HS-5 (cell line): ENCODE measurements at places on chromosomes 16 and 17.

- no peak for DNase-seq
These were observed 181.6 kb upstream of the ELAC2 start for GRCh38 chr17:13199425-13199824.

DNA sequence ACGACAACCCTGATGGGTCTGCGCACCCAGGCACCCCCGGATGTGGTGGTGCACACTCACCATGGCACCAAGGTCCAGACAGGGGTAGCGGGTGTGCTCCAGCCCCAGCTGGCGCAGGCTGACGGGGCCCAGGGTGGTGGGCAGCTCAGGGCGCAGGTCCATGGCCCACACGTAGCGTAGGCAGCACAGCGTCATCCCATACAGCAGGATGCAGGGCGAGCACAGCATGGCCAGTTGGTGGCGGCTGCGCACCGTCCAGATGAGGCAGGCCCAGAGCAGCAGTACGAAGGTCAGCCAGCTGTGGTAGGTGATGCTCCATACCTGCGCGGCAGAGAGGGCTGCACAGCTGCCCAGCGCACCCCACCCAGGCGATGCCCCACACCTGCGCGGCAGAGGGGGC lies 29.8 kb downstream of the CTU2 start:
- no peak for DNase-seq

DNA sequence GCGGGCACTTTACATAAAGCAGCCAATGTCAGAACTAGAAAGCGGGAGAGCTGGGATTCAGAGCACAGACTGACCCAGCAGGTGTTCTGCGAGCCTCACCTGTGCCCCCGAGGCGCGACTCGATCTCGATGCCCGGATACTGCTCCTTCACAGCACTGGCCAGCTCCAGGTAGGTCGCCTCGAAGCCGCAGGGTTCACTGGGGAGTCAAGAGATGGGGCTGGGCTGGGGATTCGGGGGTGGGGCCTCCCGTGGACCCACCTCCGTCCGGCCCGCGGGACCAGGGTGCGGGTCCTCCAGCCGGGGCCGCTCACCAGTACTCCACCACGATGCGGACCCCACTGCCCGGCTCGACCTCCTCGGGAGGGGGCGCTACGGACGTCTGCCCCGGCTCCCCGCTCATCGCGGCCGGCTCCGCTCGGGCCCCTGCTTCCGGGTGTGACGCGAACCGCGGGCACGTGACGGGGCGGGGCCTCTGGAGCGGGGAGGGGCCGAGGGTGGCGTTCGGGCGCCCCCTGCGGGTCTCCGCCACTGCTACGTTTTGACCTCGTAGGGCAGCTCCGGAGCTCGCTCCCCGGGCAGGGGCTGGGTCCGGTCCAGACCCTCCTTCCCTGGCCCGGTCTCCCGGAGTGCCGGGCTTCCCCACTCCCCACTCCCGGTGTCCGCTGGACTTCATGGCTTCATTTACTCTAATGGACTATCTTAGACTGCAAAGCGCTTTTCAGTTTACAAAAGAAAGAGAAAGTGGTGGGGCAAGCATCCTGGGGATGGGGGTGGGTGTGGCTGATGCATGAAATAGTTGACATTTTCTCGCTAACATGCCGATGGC lies at the start of gene MIEN1:
Gene MIEN1, minus strand, starts transcription at position 438 of the 827 bp plus-strand sequence. Its CDS starts 37 bp downstream, at position 401.
- peak; percentile 35 for DNase-seq

GRCh38 chr16:96935-97381 lies 18.9 kb downstream of the MPG start:
- DNase-seq = no peak

DNA sequence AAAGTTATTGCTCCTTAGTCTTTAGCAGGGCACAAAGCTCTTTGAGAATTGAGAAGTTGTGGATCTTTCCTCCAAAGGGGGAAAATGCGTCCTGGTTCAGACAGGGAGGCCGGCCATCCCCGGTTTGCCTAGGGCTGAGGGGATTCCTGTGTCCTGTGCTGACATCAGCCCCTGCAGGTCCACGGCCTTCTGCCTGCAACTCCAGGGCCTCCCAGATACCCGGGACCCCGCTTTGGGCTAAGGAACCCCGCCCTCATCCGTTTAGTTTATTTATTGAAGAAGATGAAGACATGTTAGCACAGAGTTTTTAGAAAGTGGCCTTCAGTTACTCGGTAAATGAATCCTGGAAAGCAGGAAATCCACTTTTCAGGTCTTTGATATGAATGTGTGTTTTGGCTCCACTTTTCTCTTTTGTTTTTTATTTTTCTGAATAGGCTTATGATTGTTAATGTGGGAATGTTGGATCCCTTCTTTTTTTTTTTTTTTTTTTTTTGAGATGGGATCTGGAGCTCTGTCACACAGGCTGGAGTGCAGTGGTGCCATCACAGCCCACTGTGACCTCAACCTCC lies 65.6 kb downstream of the CRISPLD2 start:
- no peak for DNase-seq

DNA sequence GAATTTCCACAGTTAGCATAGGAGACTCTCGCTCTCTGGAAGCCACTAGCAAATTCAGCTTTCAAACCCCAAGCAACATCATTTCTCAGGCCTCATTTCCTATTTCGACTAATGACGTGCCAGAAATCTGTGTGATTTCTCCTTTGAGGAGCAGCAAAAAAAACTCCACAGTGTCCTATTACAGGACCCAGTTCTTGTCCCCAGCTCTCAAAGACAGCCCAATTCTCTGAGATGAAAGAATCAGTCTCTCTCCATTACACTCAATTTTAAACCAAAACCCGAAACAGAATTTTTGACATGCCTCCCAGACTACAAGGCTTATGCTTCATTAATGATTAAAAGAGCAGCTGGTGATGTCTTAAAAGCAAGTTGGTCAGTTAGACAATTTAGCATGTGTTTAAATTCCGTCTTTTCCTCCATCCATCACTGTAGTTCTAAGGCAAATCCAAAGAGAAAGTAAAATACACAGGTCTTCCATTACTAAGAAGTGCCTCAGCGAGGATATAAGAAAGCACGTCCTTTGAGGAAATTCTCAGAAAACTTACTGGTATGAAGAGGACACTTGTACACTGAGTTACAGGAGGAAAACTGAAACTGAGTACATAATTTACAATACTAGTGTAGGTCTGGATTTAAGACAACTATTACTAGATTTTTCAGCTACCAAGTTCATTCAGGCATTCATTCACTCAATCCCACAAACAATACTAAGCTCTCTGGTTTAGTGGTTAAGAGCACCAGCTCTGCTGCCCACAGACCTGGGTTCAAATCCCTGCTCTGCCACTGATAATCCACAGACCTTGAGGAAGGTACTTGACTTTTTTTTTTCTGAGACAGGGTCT lies 12.5 kb downstream of the TOM1L2 start:
- no peak for DNase-seq

GRCh38 chr16:62256406-62256805 lies 220.2 kb upstream of the CDH8 start:
- DNase-seq = no peak

- DNase-seq = no peak
These were observed 1334.8 kb downstream of the CDH11 start for GRCh38 chr16:63787014-63787413.

GRCh38 chr17:80783971-80784370 lies 207.7 kb upstream of the CHMP6 start:
- DNase-seq = no peak

- DNase-seq = no peak
These were observed 44.6 kb downstream of the SOX8 start for GRCh38 chr16:1026057-1026783.

GRCh38 chr16:2858245-2859025 lies 465 bp upstream of the PRSS22 start:
- DNase-seq = no peak

DNA sequence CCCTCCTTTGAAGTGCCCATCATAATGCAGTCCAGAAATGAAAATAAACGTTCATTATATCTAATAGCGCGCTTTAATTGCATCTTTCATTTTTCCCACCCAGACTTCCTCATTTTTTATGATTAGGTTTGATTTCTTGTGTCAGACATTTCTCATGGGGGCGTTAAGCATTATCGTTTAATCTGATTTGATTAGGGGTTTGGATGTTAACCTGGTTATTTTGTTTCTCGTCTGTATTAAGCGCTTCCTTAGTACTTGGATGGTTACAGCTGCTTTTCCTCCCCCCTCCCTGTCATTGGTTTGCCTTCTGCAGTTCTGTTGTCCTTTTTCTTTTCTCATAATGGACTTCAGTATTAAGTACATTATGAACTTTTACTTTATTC lies 540 bp downstream of the MFSD11 start:
- DNase-seq = no peak

- no peak for DNase-seq
These were observed 122.2 kb downstream of the RPTOR start for GRCh38 chr17:80666867-80667266.

- DNase-seq = no peak
These were observed 33.1 kb downstream of the ABR start for GRCh38 chr17:1146561-1147265.

GRCh38 chr16:5058476-5058875 lies 7.3 kb downstream of the C16orf89 start:
- DNase-seq = no peak

DNA sequence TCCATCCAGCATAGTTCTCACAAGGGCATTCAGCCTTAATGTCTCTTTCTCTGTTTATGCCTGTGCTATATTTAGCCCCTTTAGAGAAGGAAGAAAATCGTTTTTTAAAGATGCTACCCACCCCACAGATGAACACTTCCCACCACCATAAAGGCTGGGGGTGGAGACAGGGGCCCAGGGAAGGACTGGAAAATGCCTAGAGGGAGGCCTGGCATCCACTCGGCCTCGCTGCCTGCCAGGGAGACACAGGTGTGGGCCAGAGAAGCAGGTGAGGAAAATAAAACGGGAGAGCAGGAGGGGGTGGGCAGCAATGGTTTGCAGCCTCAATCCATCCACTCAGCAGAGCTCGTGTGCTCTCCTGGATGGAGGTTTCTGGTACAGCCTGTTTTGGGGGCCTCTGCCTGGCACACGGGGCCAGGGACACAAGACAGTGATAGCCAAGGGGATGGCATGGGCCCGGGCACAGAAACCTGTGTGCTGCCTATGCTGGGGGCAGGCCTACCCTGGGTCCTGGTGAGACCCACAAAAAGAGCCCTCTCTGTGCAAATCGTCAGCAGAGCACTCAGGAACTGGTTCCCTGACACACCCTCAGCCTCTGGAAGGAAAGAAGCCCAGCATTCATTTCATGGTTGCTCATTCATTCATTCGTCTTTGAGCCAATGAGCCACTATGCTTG lies 121.4 kb downstream of the C16orf78 start:
- DNase-seq = no peak

DNA sequence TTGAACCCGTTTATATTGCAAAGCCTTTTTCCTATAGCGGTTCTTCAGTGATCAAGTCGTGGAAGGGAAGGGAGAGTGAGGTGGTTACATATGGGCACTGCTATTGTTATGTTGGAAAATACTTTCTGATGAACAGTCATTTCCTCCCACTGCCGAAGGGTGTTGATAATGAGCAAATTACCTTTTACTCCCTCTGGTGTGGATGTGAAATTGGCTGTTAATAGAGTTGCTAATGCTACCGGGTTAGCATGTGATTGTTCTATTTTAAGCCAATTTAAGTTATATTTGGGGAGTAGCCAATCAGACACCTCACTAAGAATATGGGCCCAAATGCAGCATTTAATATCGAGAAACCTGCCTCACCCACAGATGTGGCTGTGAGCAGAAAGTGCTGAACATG lies 15.6 kb upstream of the PMFBP1 start:
- no peak for DNase-seq

GRCh38 chr16:84739349-84740124 lies 39.7 kb downstream of the USP10 start:
- DNase-seq = peak; percentile 56

- DNase-seq = no peak
These were observed 76.8 kb downstream of the ABCA8 start for GRCh38 chr17:68878226-68878885.

GRCh38 chr17:49013311-49014213 lies 16.4 kb downstream of the IGF2BP1 start:
- no peak for DNase-seq

GRCh38 chr17:61479493-61480413 lies 27.5 kb downstream of the TBX4 start:
- DNase-seq = no peak

DNA sequence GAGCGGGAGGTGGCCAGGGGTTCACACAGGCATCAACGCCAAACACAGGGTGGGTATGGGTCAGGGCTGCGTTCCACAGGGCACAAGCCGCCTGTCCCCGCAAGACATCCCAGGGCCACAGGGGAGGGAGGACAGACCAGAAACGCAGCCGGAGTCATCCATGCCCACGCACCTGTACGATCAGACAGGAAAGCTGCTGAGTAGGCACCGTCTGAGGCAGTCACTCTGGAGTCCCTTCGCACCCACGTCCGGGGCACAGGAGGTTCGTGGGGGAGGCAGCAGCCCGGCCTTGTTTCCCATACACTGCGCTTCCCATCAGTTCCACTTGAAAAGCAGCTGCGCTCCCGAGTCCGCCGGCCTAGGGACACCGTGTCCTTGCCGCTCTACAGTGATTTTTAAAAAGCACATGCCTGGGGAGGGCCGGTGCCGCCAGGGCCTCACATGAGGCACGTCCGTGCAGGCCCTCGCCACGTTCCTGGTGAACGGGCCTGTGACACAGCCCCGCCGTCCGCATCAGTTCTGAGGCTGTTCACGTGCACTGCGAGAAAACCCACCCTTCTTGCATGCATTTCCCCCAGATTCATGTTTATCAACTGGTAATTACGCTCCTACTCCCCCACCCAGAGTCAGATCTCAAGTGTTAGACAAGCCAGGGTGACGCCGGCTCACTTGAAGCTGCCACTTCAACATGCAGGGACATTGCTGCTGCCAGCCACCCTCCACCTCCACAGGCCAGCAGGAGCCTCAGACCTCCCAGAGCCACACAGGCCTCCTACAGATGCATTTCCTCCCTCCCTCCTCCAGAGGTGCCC lies 34.8 kb downstream of the WDR45B start:
- DNase-seq = no peak

DNA sequence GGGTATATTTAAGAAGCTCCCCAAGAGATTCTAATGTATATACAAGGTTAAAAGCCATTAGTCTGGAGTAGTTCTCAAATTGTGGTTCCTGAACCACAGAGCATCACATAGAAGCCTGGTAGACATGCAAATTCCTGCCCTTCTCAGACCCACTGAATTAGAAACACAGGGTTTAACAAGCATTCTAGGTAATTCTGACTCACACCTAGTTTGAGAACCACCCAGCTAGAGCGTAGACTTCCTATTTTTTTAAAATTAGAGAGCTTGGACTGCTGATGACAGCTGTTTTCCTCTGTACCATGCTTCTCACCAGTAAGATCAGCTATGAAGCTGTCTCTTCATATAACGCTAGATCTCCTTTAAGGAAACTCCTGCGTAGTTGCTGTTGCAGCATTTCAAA lies 50.6 kb downstream of the HS3ST3B1 start:
- no peak for DNase-seq

DNA sequence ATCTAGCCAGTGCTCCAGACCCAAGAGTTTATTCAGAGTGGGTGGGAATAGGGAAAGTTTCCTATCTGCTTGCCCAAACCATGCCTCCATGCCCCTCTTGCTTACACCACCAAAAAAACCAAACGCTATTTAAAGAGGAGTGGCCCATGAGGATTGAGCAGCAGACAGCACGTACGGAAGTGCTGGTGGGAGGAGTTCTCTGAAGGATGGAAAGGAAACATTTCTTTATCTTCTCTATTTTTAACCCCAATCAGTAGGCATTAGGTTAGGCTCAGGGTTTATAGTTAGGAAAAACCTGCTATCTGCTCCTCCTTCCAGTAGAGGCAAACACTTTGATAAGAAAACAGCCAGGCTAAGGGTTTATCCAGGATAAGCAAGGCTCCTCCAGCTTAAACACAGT lies 235.3 kb downstream of the ZFHX3 start:
- DNase-seq = no peak

- no peak for DNase-seq
These were observed 25.4 kb downstream of the YWHAE start for GRCh38 chr17:1374431-1375177.

GRCh38 chr17:75034236-75034908 lies 12.4 kb downstream of the ATP5PD start:
- DNase-seq = peak; percentile 73
